ENCODE measurements at places on chromosomes 6 and 20.

DNA sequence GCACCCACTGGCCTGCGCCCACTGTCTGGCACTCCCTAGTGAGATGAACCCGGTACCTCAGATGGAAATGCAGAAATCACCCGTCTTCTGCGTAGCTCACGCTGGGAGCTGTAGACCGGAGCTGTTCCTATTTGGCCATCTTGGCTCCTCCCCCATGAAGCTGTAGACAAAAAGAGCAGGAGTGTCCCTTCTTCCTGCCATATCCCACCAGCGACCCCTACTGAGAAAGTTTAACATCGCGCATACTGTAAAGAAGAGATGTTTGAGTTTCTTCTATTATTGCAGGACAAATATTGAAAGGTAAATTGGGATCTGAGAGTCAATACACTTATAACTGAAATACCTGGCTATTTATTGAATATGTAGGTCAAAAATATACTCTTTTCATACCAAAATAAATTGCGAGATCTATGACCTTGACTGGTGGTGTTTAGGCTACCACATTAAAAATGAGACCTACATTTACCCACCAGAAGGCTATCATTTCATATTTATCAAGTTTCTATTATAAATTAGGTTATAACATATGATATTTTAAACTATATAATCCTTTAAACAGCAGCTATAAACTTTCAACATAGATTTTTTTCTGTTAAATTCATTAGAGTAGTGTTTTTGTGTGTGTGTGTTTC, 586.3 kb downstream of the HTR1B start:
- no peak for DNase-seq

GRCh38 chr6:150466196-150466595, 97.4 kb downstream of the IYD start:
- DNase-seq = no peak

DNA sequence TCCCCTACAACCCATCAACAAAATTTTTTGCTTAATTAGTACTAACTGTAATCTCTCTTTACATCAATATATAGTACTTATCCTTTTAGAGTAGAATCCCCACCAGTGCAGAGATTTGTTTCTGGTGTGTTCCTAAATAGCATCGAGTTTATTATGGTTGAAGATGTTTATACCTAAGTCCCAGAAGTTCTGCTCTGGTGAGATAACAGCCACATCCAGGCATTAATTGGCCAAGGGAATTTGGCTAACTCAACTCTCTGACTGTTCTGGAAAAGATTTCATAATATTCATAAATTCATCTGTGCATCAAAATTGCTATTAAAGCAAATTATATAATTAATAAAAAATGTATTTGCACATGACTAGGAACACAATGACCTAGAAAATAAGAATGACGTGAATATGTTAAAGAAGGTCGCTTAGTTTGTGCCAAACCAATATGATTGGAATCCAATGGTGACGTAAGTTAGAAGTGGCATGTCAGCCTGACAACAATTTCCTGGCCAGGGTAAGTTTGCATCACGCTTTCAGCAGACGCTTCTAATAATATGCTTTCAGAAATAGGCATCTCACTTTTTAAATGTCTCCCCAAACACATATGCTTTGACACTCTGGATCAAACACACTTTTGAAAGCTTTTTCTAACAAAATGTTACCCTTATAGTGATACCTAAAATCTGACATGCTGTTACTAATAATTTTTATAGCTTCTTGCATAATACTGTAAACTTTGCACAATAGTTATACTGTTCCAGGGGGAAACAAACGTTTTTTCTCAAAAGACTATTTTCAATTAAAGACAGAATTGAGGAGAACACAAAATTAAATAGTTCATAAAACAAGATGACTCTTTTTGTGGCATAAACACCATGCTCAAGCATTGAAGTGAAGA, 236.7 kb downstream of the TENT5A start:
- DNase-seq = no peak

- no peak for DNase-seq
Observed at GRCh38 chr6:44301782-44302564, 11.2 kb downstream of the AARS2 start.

GRCh38 chr6:141077355-141078333, 1055.1 kb upstream of the GJE1 start:
- DNase-seq = no peak

DNA sequence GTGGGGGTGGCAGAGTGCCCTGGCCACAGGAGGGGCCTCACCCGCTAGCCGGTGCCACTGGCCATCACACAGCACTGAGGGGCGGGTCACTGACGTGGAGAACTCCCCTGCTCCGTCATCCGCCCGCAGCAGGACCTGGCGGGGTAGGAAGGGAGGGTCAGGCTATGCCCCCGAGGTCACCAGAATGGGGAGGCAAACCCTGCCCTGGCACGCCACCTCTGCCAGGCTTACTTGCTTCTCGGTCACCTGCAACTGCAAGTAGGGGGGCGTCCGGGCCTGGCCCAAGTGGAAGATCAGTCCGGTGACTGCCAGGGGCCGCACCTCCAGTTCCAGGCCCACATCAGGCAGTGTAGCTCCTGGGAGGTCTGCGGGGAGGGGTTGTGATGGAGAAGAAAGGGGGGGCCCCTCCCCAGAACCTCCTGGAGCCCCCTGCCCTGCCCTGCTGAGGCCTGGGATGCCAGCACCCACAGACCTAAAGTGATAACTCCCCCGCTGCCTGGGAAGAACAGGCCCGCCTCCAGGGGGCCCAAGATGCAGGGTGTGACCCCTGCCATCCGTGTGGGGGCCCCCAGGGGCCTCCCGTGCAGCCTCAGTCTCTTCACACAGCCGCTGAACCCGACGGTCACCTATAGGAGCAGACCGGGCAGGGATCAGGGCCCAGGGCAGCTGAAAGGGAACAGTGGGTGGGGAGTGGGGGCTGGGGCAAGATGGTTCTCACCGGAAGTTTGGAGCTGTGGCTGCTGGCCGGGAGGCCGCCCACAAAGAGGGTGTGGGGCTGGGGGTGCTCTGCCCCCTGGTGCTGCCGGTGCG, 7.4 kb downstream of the ADRM1 start:
- no peak for DNase-seq

DNA sequence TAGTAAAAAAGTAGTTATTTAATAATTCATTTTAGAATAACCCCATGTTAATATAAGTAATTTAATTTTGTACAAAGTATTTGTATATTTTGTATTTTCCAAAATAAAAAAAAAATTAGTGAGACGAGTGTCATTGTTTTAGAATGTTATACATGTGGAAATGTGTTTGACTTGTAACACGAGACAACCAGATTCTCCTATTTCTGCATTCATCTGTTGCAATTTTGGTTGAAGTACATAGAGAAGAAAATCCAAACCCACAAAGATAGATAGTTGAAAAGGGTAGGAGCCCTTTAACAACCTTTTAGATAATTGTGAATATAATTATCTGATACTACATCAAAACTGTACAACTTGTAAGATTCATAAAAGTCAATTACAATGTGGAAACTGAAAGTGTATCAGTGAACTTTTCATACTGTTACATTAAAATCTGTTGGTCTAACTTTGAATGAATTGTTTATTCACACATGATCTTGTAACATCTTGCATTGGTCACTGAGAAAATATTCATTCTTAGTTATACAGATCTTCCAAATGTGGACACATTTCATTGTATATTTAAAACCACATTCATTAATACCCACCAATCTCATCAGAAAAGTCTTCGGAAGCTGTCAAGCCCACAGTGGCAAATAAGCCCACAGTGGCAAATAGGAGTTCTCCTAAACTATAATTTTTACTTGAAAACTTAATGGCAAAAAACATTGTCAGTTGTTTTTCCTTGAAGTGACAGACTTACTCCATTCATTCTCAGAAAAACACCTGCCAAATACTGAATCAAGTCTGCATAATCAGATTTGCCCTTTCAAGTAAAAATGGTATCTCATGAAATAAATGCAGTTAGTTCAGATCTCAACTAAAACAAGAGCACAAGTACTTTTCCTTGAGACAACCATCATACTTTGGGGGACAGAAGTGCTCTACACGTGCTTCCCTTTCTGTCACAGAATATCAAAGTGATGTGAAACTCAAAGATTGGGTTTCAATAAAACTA, 52.8 kb downstream of the FKBP5 start:
- DNase-seq = no peak

GRCh38 chr6:16705081-16705993, 55.9 kb downstream of the ATXN1 start:
- DNase-seq = no peak

- no peak for DNase-seq
Observed at GRCh38 chr6:56758553-56758952, 115.9 kb upstream of the DST start.

DNA sequence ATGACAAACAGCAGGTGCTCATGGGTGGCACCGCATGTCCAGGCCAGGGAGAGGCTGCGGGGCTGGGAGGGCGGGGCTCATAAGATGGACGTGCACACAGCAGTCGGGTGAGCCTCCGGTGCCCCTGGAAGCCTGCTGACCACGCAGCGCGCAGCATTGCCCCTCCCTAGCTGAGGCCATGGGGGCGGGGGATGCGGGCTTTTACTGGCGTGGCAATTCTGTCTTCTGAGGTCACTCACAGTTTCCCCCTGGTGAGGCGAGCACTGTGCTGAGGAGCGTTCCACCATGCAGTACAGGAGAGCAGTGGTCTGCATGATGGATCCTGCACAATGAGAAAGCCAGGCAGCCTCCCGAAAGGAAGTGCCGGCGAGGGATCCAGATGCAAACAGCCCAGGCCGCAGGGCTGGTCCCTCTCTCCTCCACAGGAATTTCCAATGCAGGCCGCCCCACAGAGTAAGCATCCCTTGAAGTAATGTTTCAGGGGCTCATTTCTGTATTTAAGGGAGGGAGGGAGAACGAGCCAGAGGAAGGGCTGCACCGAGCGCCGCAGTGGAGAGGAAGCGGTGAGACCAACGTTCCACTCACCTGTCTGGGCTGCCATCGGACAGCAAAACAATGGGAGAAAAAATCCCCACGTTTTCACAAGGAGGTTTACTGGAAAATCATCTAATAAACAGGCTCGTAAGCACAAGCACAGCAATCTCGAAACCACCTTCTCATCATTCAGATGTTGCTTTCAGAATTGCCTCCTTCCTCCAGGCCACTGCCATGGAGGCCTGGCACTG, 56.0 kb downstream of the IRF4 start:
- DNase-seq = no peak

DNA sequence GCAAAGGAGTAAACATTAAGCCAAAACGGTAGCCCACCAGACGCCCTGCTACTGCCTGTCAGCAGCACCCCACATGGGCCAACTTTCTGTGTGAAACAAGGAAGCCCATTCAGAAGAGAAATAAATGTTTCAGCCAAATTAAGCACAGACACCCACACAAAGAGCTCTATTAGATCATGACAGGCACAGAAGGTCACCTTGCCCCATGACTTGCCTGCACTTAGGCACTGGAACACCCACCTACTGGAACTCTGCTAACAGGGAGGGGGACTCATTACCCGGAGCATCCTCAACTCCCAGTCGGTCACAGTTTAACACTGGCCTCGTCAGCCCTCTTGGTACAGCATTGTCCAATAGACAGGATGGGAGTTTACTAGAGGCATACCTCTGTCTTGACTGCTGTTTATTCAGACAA, 31.8 kb downstream of the GFOD1 start:
- no peak for DNase-seq

- DNase-seq = no peak
Observed at GRCh38 chr6:30781743-30782424, 37.5 kb upstream of the IER3 start.

- DNase-seq = no peak
Observed at GRCh38 chr20:1875762-1876161, 19.4 kb upstream of the SIRPA start.

- no peak for DNase-seq
Observed at GRCh38 chr6:75090576-75090975, 115.3 kb downstream of the COL12A1 start.

DNA sequence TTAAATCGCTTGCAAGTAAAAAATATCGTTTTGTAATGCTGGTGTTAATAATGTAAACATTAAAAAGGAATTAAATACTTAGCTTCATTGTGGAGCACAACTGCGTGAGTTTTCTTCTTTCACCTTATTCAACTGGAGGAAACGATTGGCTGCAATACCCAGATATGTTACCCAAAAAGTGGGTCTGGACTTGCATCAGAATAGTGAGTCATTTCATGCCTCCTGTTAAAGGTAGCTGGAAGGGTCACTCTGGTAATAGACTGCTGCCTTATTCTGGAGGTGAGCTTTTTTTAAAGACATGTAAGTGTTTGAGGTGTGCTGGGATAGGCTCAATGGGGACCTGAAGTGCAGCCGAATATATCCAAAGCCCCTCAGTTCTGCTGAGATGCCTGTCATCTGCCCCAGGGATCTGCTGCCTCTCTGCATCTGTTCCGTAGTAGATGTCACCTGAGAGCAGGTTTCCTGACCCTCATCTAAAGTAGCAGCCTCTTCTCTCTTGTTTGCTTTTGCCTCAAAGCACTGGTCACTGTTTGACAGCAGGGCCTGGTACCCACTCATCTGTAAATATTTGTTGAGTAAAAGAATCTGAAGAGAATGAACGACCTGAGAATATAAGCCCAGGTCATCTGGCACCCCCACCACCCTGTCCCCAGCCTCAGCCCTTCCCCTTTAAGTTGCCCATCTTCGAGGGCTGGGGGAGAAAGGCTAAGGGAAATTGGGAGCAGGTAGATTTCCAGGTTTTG, 5.6 kb upstream of the UQCC2 start:
- DNase-seq = no peak

DNA sequence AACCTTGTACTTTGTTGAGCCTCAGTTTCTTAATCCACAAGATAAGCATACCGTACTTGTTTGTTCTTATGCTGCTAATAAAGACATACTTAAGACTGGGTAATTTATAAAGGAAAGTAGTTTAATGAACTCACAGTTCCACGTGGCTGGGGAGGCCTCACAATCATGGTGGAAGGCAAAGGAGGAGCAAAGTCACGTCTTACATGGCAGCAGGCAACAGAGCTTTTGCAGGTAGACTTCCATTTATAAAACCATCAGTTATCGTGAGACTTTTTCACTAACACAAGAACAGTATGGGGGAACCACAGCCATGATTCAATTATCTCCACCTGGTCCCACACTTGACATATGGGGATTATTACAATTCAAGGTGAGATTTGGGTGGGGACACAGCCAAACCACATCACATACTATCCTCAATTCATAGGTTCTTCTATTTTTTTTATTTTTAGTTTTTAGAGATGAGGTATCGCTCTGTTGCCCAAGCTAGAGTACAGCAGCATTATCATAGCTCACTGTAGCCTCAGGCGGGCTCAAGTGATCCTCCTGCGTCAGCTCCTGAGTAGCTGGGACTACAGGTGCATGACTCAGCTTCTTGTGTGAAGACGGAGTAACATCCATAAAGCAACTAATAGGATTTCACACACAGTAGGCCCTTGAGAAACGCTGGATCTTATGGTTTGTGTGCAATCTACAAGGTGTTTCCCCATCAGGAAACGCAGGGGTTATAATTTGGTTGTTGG, 76.7 kb upstream of the IYD start:
- DNase-seq = no peak

DNA sequence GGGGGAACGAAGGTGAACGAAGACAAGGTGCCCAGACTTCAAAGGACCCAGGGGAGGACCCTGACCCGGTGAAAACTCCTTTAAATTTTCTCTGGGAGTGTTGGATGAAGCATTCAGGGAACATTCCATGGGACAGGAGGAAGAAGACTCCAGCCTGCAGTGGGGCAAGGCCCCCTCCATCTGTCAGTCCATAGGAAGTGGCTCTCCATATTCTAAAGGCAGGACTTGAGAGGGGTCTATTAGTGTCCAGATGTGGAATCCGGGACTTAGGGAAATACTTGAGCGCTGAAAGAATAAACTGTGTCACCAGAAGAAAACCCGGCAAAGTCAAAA, 3.2 kb upstream of the BPIFA2 start:
- DNase-seq = no peak

GRCh38 chr20:14556206-14556605, 218.8 kb upstream of the FLRT3 start:
- DNase-seq = no peak

- no peak for DNase-seq
Observed at GRCh38 chr6:36873612-36874442, 776 bp downstream of the PPIL1 start.
